Muscle of leg (tissue), 16 donors: ENCODE measurements at places on chromosomes 1 and 21.
A peak's percentile ranks its signal among the peaks of the same experiment; 100 is the strongest.

- peak; percentile 90 for DNase-seq
These were observed 229.2 kb downstream of the RHOU start for GRCh38 chr1:228964178-228965089.

DNA sequence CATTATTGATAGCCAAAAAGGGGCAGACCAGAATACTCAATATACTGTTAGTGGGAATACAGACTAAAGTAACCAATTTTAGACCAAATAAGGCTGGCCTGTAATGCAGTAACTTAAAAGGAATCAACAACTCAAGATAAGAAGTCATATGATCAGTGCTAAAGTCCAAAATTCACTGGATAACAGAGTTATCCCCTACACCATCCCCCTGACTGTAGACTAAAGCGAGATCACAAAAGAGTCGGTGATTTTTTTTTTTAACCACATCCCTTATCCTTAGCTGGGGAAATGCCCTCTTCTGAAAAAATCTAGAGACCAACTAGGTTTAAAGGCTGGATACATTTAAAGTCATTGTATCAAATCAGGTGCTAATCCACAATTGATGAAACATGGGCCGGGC lies 7.7 kb downstream of the UBR4 start:
- DNase-seq = no peak

GRCh38 chr1:100862591-100862990 lies 32.1 kb downstream of the EXTL2 start:
- no peak for DNase-seq

DNA sequence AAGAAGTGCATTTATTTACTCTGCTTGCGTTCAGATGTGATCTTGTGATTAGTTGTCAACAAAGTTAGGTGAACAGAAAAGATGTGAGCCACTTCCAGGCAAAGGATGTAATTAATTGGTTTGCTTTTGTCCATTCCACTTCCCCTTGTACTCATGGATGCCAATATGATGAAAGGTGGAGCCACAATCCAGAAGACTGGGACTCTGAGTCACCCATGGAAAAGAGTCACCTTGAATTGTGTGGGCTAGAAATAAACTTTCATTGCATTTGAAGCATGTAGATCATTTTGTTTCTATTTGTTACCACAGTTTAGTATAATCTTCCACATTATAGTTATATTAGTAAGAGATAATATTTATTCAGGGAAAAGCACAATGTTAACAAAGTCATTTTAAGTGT lies 684.2 kb downstream of the LTN1 start:
- DNase-seq = no peak

DNA sequence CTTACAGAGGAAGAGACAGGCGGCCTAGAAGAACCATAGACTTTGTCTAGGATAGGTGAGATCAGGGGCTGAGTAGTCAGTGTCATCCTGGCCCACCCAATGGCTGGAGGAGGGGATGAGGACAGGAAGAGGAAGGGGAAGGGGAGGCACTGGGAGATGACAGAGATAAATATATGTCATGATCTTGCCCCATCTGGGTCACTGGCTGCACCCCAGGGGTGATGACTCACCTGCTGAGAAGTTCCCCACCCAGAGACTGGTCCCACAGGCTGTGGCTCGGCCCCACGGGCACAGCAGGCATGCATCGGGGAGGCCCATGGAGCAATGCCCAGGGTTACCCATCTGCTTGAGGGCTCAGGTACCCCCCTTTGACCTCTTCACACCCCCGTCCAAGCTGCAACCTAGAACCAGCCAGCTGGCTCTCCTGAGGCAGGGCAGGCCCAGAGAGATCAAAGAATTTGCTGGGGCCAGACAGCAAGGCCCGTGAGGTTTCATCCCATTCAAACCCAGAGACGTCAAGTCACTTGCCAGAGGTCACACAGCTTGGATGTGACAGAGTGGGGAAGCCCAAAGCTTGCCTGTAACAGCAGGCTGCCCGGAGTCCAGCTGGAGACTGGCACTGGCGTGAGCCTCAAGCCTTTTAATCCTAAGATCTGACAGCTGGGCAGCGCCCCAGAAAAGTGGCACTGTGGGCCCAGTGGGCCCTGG lies 34.7 kb upstream of the CASZ1 start:
- no peak for DNase-seq

DNA sequence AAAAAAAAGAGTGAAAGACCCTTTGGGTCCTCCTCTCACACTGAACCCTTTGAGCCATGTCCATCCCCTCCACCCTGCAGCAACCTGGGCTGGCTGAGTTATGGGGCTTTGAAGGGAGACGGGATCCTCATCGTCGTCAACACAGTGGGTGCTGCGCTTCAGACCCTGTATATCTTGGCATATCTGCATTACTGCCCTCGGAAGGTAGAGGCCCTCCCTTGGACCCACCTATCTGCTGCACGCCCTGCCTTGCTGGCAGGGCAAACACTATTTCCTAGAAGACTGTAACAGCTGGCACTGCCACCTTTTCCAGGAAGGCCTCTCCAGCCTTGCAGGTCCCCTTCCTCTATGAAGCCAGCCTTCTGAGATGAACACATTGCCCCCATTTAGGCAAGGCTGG lies 1.1 kb downstream of the SLC50A1 start:
- no peak for DNase-seq

GRCh38 chr1:39326836-39327235 lies 122.3 kb downstream of the MACF1 start:
- no peak for DNase-seq
